Stimulated activated CD4-positive, alpha-beta T cell treated with anti-CD3 and anti-CD28 coated beads, Interleukin-1b, Interleukin-23, amount 100 ng/mL, for 1 hour (primary cell): ENCODE measurements at places on chromosomes 6 and 20.

- no peak for DNase-seq
These were observed 28.3 kb downstream of the MRS2 start for GRCh38 chr6:24431045-24431451.

DNA sequence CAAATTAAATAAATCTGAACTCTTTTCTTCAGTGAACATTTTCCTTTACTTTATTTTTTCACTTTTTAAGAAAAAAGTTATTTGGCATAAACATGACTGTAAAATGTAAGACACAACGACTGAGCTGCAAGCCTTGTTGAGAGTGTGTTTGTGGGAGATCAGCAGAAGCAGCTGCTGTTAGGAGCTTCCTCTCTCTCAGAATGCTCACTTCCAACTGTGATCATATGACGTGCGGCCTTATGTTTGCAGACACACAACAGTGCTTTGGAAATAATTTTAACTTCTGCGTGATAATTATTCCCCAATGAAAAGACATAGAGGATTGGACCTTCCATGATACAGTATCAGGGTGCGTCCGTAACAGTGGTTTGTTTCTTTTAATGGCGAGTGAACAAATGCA is 104.0 kb downstream of the ARHGAP18 start:
- DNase-seq, result no peak

DNA sequence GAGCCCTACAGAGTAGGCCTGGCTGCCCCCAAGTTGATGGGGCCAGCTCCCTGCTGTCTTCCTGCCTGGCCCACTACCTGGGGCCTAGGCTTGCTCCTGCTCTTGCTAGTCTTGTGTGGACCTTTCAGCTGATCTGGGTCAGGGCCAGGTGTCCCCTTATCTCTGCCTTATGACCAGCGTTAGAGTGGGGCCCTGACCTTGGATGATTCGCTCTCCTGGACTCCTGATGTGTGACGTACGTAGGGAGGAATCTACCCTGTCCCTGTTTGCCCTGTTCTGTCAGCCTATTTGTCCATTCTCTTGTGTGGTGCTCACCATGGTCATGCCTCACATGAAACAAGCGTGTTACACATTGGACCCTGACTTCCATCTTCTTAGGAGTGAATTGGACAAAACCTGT is 571.8 kb downstream of the QKI start:
- no peak for DNase-seq

DNA sequence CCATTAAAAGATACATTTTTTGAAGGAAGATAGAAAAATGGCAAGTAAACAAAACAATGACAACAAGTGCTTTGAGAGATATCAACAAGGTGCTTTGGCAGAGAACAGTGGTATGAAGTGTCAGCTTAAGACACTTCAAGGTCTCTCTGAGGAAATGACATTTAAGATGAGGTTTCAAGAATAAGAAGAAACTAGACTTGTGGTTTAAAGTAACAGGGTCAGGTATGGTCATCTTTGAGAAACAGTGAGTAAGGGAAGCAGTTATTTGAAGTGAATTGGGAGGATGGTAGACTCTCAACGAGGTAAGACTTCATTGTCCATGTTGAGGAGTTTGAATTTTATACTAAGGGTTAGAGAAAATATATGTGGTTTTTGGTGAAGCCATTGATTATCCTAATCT is 77.8 kb downstream of the SYCP2L start:
- no peak for DNase-seq

DNA sequence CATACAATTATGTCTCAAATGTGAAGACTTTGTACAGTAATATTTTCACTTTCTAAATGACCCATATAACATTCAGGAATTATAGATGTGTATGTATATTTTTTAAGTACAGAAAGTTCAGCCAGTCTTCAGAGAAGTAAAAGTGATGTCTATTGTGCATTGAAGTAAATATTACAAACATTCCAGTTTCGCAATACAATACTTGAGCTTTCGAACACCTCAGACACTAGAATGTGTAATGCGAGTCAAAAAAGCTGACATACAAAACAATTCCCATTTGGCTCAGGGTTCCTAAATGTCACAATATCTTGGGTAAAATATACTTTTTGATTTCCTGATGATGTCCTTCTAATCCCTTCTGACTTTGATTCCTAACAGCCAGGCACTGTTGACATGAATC is 101.4 kb downstream of the ZNF217 start:
- DNase-seq, result no peak

DNA sequence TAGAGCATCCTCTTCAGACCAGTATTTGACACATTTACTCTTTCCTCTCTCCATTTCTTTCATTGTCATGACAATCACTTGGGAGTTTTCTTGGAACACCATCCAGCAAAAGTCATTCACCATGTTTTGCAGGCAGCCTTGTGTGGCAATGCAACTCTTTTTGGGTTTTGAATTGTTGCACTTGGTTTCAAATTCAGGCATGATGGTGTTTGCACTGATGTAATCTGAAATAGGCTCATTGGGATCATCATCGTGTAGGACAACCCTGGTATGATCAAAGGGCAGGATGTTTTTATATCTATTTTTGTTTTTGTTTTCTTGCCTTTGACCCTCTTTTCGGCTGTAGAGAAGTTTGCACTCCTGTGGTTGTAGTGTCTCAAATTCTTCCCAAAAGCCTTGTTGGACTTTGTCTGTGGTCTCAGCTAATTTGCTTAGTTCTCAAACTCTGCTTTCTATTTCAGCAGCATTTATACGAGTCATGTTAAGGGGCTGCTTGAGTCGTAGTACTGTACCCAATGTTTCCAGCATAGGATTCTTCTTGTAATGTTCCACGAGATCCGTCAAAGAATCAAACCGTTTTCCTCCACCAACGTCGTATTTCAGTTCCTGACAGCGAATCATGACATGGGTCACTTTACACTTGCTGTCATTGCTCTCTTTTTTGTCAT is 160.8 kb upstream of the TNFAIP3 start:
- no peak for DNase-seq

- DNase-seq, result no peak
These were observed 16.1 kb downstream of the PPIL1 start for GRCh38 chr6:36858407-36858981.

GRCh38 chr20:2817891-2818595 is 1.9 kb downstream of the TMEM239 start:
- no peak for DNase-seq

DNA sequence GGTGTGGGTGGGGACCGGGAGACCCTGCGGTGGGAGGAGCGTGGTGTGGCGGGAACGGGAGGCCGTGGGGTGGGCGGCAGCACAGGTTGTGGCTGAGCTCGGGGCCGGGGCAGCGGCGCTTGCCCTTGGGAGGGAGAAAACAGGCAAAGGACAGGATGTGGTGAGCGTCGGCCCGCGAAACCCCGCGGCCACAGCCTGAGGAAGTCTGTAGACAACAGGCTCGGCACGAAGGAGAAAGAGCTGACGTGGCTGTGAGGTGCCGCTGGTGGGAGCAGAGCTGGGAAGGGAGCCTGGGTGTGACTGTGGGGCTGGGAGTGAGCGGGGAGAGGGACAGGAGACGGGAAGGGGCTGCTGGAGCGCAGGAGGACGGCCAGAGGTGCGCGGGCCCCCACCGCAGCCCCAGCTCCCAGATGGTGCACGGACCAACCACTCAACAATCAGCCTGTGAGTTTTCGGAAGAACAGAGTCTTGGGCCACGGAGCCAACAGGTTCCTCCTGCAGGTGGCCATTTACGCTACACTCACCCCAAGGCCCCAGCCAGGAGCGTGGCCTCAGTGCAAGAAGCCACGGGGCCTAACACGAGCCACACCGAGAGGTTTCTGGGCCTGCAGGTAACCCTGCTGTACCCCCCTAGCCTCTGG is 202.8 kb downstream of the DLL1 start:
- DNase-seq, result no peak

DNA sequence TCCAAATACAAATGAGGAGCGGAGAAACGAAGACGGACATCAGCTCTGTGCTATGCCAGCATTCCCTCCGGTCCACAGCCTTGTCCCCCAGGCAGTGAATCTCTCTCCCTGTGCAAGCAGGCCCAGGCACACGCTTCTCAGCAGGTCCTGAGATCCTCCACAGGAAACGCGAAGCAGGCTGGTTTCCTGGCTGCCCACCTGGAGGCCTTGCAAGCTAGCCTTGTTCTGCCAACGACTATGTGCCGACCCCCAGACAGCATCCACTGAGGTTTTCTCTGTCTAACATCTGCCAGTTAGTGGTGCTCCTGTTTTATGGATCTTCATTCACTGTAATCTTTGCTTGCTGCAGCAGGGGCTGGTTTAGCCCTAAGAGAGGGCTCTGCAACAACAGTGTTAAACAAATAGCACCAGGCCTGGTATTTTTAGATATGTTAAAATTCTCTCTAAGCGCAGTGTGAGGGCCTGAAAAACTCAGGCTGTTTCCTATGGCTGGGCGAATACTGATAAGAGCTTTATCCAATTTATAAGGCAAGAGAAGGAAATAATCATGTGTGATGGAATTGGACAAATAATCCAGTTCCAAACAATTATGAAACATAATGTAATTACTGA is 386.0 kb upstream of the ARID1B start:
- DNase-seq, result no peak

- DNase-seq, result no peak
These were observed 195.1 kb downstream of the EDN1 start for GRCh38 chr6:12485226-12485764.

DNA sequence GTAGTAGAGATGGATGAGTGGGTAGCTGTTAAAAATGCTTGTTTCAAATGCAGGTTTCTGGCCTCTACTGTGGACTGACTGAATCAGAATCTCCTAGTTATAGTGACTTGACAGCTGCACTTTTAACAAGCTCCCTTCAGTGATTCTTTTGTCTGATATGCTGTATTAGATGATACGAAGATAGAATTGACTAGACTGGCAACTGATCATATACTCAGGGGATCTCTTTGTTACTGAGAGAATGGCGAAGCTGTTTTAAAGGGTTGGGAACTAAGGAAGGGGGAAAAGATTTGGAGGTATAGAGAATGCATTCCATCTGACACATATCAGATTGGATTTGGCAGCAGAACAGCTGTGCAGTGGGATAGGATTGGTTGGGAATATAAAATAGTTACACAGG is 7.0 kb downstream of the ENPP4 start:
- no peak for DNase-seq

DNA sequence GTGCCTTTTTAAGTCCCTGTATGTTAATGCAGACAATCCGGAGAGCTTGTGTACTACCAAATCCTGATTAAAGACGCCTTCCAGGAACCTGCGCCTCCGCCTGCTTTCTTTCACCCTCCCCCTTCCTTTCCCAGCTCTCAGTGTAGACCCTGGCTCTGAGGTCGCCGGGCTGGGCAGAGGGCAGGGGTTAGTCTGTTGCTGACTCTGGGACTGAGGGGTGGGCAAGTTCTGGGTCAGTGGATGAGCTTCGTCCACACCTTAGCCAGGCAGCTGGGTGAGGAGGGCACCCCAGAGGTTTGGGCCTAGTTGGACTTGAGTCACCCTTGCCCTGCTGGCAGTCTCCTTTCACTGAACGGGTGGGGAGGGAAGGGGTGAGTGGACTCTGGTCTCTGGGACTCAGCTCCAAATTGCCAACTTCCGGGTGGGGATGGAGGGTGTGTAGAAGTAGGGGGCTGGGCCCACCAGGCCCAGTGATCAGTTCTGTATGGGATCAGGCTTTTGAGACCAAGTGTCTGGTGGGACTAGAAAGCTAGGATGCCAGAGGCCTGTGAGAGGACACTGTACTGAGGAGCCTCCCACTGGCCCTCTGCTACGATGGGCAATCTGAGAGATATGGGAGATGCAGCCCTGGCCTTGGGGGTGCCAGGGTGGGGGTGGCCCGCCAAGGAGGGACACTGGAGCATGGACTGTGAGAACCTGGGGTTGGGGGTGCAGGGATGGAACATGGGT is 21.3 kb upstream of the SLC22A7 start:
- no peak for DNase-seq

DNA sequence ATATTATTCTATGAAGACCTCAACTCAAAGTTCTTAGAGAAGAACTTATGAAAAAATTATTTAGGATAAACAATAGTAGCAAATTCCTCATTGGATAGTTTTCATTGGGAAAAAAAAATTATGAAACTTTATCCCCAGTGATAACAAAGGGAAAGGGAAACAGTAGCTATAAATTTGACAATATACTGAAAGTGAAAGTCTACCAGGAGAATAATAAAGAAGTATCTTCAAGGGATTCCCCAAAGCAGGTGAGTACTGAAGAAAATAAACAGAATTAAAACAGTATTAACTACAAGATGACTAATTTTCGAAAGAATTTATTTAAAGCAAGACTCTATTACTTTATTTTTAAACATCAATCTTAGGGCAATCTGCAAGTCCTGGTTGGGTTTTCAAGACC is 56.4 kb downstream of the REPS1 start:
- DNase-seq, result no peak

- DNase-seq, result peak; percentile 46
These were observed 2.1 kb upstream of the RBM38 start for GRCh38 chr20:57388953-57389694.

- no peak for DNase-seq
These were observed 53.7 kb downstream of the BMP7 start for GRCh38 chr20:57212534-57213276.

DNA sequence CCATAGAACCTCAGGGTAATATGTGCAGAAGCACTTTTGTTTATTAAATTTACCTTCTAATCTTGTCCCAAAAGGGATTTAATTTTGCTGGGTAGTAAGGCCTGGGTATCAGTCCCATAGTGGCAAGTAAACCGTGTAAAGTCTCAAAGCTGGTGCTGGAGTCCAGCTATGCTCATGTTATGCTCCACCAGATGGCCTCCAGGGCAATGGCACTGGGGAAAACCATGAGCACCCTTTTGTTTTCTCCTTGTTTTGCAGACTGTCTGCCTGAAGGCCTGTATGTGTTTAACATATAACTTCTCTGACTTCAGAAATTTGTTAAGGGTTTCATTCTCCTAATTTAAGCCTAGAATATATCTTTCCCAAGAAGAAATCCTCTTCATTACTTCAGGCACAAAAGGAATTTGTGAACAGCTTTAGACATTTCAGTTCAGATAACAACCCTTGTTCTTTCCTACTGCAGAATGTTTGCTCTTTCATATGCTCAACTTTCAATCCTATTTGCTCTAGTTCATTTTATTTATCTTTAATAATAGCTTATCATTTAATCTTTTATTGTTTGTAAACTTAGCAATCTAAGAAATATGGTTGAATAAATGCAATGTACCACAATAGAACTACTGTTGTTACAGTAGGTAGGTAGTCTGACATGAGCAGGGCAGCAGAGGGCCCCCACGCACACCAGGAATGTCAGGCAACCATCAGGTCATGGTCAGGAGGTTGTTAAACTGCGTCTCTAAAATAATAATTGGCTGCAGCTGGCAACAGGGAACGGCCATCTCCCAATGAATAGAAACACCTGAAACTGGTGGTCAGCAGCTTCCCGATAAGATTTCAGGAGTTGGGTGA is 162.8 kb downstream of the TENT5A start:
- DNase-seq, result no peak

- no peak for DNase-seq
These were observed 11.4 kb upstream of the MMS22L start for GRCh38 chr6:97294451-97294850.

- no peak for DNase-seq
These were observed 282.0 kb downstream of the SYNE1 start for GRCh38 chr6:152355166-152355565.
